COR-L47 (cell line): ENCODE measurements at places on chromosomes 5 and 9.
A peak's percentile ranks its signal among the peaks of the same experiment; 100 is the strongest.

DNA sequence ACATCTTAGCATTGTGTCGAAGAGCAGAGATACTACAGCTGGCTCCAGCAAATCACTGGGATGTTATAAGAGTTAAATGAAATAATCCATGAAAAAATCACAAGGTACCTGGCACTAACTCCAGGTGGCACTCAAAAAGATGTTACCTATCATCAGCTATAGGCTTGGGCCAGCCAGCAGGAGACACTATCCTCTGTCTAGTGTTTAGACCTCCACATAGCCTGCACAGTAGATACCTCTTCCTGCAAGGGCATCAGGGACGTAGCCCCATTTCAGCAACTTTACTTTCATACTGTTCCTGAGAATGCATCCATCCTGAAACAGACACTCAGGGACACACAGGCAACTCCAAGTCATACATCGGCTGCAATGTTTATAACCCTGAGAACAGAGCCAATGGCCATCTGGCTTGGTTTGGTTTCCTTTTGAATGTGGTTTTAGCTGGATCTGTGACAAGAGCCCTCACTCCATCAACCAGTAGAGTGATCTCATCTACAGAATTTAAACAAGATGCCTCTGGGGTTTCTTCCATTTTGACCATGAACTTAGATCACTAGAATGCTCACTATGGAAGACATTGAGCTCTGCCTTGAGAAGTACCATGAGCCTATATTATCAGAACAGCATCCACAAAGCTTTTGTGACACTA is 69.9 kb downstream of the TLE1 start:
- DNase-seq, result no peak

- DNase-seq, result peak; percentile 8
Observed at GRCh38 chr5:81513982-81514381, 120.0 kb upstream of the ACOT12 start.

- peak; percentile 4 for DNase-seq
Observed at GRCh38 chr5:124660229-124661093, 86.0 kb downstream of the ZNF608 start.

DNA sequence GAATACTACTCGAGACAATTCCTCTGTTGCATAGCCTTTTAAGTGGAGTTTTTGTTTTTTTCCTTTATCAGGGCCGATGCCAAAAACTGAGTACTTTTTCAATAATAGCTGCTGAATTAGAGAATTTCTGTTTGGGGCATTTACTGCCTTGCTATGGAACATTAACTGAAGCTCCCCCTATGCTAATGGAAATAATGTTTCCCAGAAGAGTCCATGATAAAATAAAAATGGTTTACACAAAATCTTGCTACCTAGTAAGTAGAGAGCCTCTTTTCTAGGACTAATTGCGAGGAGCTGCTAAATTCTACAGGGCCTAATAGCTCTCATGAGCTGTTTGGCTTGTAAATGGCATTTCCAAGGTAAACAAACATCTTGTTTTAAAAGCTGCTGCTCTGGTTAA is 128.2 kb upstream of the MYO10 start:
- DNase-seq, result no peak

DNA sequence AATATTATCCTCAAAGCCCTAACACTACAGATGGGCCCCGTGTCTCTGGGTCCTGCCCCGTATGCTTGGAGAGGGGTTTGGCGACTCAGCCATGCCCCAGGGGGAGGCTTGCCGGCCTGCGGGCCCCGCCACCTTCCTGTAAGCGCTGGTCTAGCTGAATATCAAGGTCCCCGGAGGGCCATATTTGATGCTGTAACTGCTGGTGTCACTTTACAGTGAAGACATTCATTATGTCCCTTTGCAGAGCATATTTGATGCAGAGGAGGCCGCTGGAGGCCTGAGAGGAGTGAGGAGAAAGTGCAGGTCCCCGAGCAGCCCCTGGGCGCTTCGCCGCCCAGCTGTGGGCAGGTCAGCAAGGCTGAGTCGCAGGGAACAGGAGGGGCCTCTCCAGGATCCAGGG is 16.8 kb downstream of the IRX4 start:
- DNase-seq, result no peak
